ENCODE measurements at places on chromosomes 2 and 18.

GRCh38 chr2:235938611-235939010, 229.6 kb downstream of the GBX2 start:
- no peak for DNase-seq

- no peak for DNase-seq
These were observed 14.7 kb upstream of the ITGB6 start for GRCh38 chr2:160214461-160215445.

- DNase-seq = no peak
These were observed 179.6 kb downstream of the DSC3 start for GRCh38 chr18:30862900-30863299.

DNA sequence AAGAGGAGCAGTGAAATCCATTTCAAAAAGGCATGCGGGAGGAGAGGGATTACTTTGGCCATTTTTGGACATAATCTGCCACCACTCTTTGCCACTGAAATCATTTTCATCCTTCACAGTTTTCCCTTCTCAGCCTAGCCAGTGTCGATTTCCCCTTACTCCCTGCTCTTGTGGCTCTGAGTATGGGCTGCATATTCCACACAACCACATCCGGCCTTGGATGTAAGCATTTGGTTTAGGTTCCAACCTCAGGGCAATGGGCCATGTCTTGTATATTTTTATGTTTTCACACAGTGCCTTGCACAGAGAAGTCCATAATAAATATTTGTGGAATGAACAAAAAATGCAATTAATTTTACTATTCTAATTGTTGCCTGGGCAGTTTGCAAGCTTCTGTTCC, 7.7 kb upstream of the SERPINE2 start:
- DNase-seq = no peak

DNA sequence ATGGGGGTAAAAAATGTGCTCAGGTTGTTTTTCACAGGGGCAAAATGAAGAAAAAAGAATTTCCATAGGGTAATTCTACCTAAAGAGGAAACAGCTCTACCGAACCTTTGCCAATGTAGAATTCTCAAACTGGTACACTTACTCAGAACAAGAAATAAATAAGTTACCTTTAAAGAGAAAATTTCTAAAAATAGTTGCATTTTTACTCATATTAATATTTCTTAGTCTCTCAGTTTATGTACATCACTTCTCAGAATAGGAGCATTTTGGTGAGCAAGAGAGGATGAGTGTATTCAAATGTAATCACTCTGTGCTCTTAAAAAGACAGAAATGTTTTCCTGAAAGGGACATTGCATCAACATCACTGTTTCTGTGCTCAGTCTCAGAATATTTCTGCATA, 574.7 kb upstream of the SLC8A1 start:
- DNase-seq = no peak

GRCh38 chr2:201908901-201909300, 102.6 kb downstream of the CDK15 start:
- no peak for DNase-seq

DNA sequence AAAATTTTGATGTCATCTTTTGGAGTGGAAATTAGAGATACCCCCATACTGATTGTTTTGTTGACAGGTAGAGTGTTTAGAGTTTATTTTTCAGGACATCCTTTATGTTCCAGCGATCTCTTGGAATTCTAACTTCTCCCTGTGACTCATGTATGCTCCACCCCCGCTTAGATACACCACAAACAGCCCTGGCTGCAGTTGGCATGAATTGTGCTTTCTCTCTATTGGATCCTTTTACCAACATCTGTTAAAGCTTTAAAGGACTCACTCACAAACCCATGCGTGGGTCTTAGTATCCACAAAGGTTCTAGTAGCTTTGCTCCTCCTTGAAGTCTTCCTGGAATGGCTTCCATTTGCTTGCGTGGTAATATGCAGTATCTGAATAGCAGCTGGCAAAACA, 409.5 kb upstream of the POU3F3 start:
- DNase-seq = no peak

DNA sequence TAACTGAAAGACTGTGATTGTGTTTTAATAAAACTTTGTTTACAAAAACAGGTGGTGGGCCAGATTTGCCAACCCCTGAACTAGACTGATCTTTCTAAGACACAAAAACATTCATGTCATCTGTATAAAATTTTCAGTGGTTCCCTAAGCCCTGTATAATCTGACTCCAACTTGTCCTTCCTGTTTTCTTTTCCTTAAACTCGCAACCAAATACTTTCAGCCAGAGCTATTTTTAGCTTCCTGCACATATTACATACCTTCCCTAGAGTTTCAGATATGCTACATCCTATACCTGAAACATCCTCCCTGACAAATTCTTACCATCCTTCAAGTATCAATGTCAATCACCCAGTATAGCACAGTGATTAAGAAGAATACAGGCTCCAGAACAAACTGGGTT, 4.8 kb downstream of the GCFC2 start:
- no peak for DNase-seq

DNA sequence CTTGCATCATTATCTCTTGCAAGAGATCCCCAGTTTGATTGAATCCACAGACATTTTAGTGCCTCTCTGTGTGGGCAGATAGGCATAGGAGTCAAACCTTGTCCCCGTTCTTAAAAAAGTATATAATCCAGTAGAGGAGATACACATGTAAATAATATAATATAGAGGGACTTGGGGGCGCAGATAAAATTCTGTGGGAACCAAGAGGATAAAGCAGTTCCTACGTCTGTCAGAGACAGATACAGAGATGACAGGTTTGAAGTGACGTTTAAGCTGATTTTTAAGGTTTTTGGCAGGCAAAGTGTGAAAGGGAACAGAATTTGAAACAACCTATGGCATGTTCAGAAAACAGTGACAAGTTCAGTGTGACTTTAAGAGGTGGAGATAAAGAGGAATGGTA, 63.1 kb downstream of the CAB39 start:
- DNase-seq = no peak

- DNase-seq = no peak
These were observed 26.4 kb upstream of the COPS8 start for GRCh38 chr2:237059155-237059875.
